ENCODE measurements at places on chromosomes 4 and X.

- no peaks in the 10 kb centered on the region for H3K36me3 ChIP-seq
- H3K27ac ChIP-seq: no peak overlapping the region
- DNase-seq: no peak
- H3K4me1 ChIP-seq: no peaks in the 10 kb centered on the region
- H3K4me3 ChIP-seq: no peak overlapping the region
These were observed 450.9 kb downstream of the PCDH10 start for GRCh38 chr4:133600008-133600407.

DNA sequence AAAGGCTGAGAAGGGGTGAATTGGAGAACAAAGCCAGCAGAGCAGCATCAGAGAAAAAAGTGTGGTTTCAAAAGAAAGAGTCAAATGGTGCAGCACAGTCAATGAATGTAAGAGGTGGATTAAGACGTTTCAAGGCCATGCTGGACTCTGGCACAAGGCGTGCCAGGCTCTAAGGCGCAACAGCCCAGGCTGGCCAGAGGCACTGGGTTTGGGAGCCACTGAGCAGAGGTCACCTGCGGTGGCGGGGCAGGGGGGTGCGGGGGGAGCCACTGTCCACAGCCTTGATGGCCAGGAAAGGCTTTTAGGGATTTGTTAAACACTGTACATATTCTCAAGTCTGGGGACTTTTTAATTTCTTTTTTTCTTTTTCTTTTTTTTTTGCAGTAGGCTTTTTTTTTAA lies 222.5 kb upstream of the FAT1 start:
- no peaks in the 10 kb centered on the region for H3K4me1 ChIP-seq
- H3K27ac ChIP-seq: no peak overlapping the region
- DNase-seq: no peak
- no peak overlapping the region for H3K4me3 ChIP-seq
- H3K27me3 ChIP-seq: no peaks in the 10 kb centered on the region

GRCh38 chr4:71460371-71460770 lies 121.6 kb downstream of the SLC4A4 start:
- no peaks in the 10 kb centered on the region for H3K27me3 ChIP-seq
- H3K36me3 ChIP-seq: no peaks in the 10 kb centered on the region
- H3K4me3 ChIP-seq: no peak overlapping the region
- DNase-seq: no peak
- H3K27ac ChIP-seq: no peak overlapping the region

DNA sequence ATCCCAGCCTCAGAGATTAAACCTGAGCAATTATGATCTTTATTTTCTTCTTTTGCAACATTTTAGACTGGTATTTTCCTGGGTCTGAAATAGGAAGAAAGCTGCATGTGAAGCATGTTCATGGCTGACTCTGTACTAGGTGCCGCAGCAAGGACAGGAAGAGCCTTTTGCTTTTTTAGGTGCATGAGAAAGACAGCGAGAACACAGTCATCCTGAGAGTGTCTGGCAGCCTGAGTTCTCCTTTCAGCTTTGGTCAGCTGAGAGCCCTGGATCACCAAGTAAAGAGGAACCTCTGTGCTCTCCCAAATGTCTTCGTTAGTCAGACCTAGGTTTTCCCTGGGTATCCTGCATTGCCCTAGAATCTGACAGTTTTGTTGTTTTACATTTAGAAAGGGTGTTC lies 29.8 kb downstream of the FAM149A start:
- no peaks in the 10 kb centered on the region for H3K27me3 ChIP-seq
- peaks cover 12% of the 10 kb centered on the region for H3K4me1 ChIP-seq
- H3K27ac ChIP-seq: peak overlapping the region; percentile 3
- no peak overlapping the region for H3K4me3 ChIP-seq
- no peaks in the 10 kb centered on the region for H3K36me3 ChIP-seq

- peak; percentile 65 for DNase-seq
- peak overlapping the region; percentile 86 for H3K4me3 ChIP-seq
- no peaks in the 10 kb centered on the region for H3K27me3 ChIP-seq
- H3K36me3 ChIP-seq: peaks cover 23% of the 10 kb centered on the region
- H3K4me1 ChIP-seq: peaks cover 29% of the 10 kb centered on the region
These were observed 586 bp downstream of the BCAP31 start for GRCh38 chrX:153723351-153724251.

- H3K27ac ChIP-seq: peak overlapping the region; percentile 0
- peaks cover 7% of the 10 kb centered on the region for H3K36me3 ChIP-seq
- DNase-seq: peak; percentile 86
- no peaks in the 10 kb centered on the region for H3K27me3 ChIP-seq
- no peak overlapping the region for H3K4me3 ChIP-seq
- H3K4me1 ChIP-seq: peaks cover 5% of the 10 kb centered on the region
These were observed 15.1 kb downstream of the NOCT start for GRCh38 chr4:139030614-139031235.

DNA sequence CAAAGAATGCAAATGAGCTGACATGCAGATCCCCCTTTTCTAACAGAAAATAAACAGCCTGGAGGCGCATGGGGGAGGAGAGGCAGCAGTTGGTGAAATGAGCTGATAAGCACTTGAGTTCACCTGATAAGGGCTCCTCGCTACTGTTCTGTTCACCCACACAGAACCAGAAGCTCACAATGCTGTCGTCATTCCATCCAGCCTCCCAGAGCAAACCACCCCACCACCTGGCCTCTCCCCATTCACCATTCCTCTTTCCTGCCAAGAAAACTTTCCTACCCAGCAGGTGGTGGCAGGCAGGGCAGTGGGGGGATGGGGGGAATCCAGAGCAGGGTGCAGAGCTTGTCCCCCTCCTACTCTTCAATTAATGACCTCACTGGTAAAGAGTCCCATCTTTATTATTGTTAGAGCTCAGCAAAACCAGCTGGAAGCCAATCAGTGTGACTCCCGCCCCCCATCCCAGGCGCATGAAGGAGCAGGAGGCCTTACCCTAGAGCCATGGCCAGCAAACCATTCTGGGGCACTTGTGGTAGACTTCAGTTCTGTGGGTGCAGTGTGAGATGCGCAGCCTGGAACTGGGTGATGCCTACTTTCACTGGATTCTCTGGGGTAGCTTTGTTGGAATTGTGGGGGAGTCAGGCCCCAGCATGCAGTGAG lies 350.3 kb downstream of the ZIC3 start:
- no peak overlapping the region for H3K27ac ChIP-seq
- H3K4me1 ChIP-seq: no peaks in the 10 kb centered on the region
- H3K27me3 ChIP-seq: no peaks in the 10 kb centered on the region
- no peak overlapping the region for H3K4me3 ChIP-seq
- DNase-seq: no peak
- H3K36me3 ChIP-seq: no peaks in the 10 kb centered on the region

DNA sequence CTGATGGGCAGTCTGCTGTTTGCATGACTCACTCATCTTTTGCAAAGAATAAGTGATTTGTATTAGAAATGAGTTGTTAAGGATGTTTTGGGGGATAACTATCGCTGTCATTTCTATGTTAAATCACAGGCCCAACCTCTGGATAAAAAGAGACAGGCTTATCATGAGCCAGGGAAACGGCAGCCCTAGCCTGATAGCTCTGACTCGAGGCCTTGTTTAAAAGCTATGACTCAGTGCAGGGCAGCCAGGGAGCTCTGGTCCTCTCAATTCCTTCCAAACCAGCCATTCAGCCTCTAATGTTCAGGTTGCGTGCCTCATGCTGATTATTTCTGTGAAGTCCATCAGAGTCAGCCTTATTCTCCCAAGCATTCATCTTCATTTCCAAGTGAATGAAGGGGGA lies 305.9 kb upstream of the HAND2 start:
- H3K36me3 ChIP-seq: no peaks in the 10 kb centered on the region
- H3K27ac ChIP-seq: no peak overlapping the region
- DNase-seq: no peak
- H3K4me1 ChIP-seq: no peaks in the 10 kb centered on the region
- H3K4me3 ChIP-seq: no peak overlapping the region

- H3K27ac ChIP-seq: no peak overlapping the region
- H3K4me1 ChIP-seq: no peaks in the 10 kb centered on the region
- no peak overlapping the region for H3K4me3 ChIP-seq
- peaks cover 37% of the 10 kb centered on the region for H3K27me3 ChIP-seq
These were observed 91.3 kb downstream of the NHSL2 start for GRCh38 chrX:72001906-72002305.

- H3K36me3 ChIP-seq: no peaks in the 10 kb centered on the region
- no peak overlapping the region for H3K4me3 ChIP-seq
- peaks cover 17% of the 10 kb centered on the region for H3K27me3 ChIP-seq
- DNase-seq: no peak
- H3K27ac ChIP-seq: no peak overlapping the region
- H3K4me1 ChIP-seq: no peaks in the 10 kb centered on the region
These were observed 163.2 kb upstream of the FAM241A start for GRCh38 chr4:111982089-111982488.

- DNase-seq: no peak
- H3K36me3 ChIP-seq: peaks cover 5% of the 10 kb centered on the region
- no peak overlapping the region for H3K27ac ChIP-seq
- H3K4me1 ChIP-seq: peaks cover 5% of the 10 kb centered on the region
- H3K27me3 ChIP-seq: no peaks in the 10 kb centered on the region
- no peak overlapping the region for H3K4me3 ChIP-seq
These were observed 21.3 kb downstream of the ETDA start for GRCh38 chrX:135273162-135273561.

- H3K27ac ChIP-seq: no peak overlapping the region
- H3K27me3 ChIP-seq: no peaks in the 10 kb centered on the region
- H3K36me3 ChIP-seq: no peaks in the 10 kb centered on the region
- DNase-seq: no peak
- H3K4me3 ChIP-seq: no peak overlapping the region
- no peaks in the 10 kb centered on the region for H3K4me1 ChIP-seq
These were observed 446.9 kb downstream of the GRXCR1 start for GRCh38 chr4:43339435-43339834.

GRCh38 chr4:138438608-138439007 lies 196.5 kb upstream of the SLC7A11 start:
- no peak overlapping the region for H3K4me3 ChIP-seq
- no peaks in the 10 kb centered on the region for H3K4me1 ChIP-seq

DNA sequence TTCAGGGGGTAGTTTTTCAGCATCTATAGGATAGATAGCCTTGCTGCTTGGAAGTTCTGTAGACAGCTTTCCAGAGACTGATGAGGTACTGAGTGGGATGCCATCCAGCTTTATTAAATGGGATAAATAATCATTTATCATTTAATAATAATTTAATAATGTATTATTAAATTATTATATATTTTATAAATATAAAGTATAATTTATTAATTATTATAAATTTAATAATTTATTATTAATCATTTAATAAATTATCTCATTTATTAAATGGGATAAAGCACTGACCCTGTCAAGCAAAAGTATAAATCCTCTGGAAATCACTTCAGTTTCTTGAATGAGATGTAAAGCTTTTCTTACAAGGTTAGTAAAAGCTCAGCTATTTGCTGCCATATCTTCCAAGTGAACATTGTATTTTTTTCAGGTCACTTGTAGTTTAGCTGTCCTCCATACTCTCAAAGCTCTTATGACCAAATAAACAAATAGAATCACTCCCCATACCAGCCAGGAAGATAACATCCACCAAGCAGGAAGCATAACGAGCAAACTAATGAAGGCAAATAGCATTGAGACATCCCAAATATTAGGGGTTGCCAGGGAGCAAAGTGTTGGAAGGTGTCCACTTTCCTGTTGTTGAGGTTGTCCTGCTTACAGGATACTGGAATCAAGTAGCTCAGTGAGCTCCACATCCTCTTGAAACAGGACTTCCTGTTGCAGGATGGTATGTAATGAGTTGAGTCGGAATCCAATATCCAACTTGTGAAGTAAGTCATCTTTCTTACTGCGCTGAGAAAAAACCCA lies 88.9 kb downstream of the ZNF674 start:
- H3K4me3 ChIP-seq: no peak overlapping the region
- no peak overlapping the region for H3K27ac ChIP-seq
- no peaks in the 10 kb centered on the region for H3K27me3 ChIP-seq

- H3K4me3 ChIP-seq: no peak overlapping the region
- no peak overlapping the region for H3K27ac ChIP-seq
- H3K4me1 ChIP-seq: peaks cover 14% of the 10 kb centered on the region
- H3K36me3 ChIP-seq: peaks cover 9% of the 10 kb centered on the region
These were observed 3.8 kb downstream of the KDM6A start for GRCh38 chrX:44876767-44877166.

DNA sequence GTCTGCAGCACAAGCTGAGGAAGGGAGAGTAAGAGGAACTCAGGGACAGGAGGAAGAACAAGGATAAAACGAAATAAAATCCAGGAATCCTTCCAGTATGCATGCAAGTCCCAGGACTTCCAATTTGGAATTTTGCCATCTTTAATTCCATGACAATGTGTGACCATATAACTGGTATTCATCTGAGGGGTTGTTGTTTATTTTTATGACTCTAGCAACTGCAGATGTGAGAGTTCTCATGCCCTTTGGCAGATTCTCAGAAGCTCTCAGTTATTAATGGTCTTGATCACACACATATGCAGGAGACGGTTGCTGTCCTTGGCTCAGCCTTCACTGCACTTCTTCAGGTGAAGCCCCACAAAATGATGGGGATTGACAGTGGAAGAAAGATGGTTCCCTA lies 148.2 kb downstream of the SMIM20 start:
- no peaks in the 10 kb centered on the region for H3K36me3 ChIP-seq
- H3K4me3 ChIP-seq: no peak overlapping the region
- H3K27ac ChIP-seq: no peak overlapping the region
- H3K27me3 ChIP-seq: peaks cover 16% of the 10 kb centered on the region

DNA sequence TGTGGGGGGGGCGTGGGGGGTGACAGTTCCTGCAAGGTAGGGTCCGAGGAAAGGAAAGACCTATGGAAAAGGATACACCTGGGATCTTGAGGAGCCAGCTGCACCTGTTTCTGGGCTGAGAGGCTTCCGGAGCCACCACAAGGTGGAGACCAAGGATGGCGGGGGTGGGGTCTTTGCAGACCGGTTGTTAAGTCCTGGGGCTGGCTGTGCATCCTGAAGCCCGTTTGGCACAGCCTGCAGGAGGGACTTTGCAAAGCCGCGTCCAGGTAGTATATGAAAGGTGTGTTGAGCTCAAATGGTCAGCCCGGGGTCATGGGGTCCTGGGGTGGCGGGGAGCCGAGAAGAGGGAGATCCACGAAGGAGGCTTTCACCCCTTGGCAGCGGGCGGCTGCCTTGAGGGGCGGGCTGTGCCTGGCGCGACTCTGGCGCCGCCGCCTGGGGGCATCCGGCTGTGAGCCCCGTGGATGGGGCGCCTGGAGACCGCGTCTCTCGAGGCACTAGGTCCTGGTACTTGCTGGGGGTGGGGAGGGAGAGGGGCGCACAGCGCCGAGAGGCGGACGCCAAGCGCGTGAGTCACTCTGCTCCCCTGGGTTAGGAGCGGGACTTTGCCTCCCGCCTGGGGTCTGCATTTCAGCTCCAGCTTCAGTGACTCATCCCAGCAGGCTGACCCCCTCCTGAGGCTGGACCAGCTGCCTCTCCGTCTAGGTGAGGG lies 58.2 kb upstream of the DYNLT3 start:
- H3K4me3 ChIP-seq: no peak overlapping the region
- peak; percentile 21 for DNase-seq
- H3K27ac ChIP-seq: no peak overlapping the region
- H3K27me3 ChIP-seq: peaks cover 22% of the 10 kb centered on the region

- H3K4me1 ChIP-seq: peaks cover 40% of the 10 kb centered on the region
- peak; percentile 24 for DNase-seq
- H3K27ac ChIP-seq: peak overlapping the region; percentile 99
- H3K27me3 ChIP-seq: no peaks in the 10 kb centered on the region
- H3K36me3 ChIP-seq: peaks cover 45% of the 10 kb centered on the region
- peak overlapping the region; percentile 99 for H3K4me3 ChIP-seq
These were observed 599 bp upstream of the IL2RG start for GRCh38 chrX:71111921-71112431.

GRCh38 chrX:102515975-102516941 lies at the start of gene TMSB15A:
Gene TMSB15A (minus strand): TSS chrX:102516739.
- no peak within 1 kb of the TSS for H3K27ac ChIP-seq
- H3K36me3 ChIP-seq: no peaks in the 10 kb centered on the region
- H3K4me3 ChIP-seq: peak within 1 kb of the TSS; percentile 69
- peaks cover 24% of the 10 kb centered on the region for H3K27me3 ChIP-seq
- peak; percentile 65 for DNase-seq

GRCh38 chrX:118249146-118249545 lies 96.8 kb upstream of the WDR44 start:
- H3K4me1 ChIP-seq: no peaks in the 10 kb centered on the region
- DNase-seq: no peak
- H3K4me3 ChIP-seq: no peak overlapping the region
- no peaks in the 10 kb centered on the region for H3K36me3 ChIP-seq

Measured in activated naive CD4-positive, alpha-beta T cell treated with anti-CD3 and anti-CD28 coated beads, Interleukin-2, amount 10 ng/mL, durations not matched to agents 7 days and 5 days (primary cell).